ENCODE measurements at places on chromosomes 6 and 20. TPM values are rescaled to one million over a fixed set of nuclear protein-coding genes. Genes with fewer than 3 reads are reported as not detected.

The OOEP gene
- total RNA-seq: 0.52 TPM

The HLA-G gene
- total RNA-seq: 4.6 TPM

The HMGCLL1 gene
- not detected for total RNA-seq

The HLA-DQB1 gene
- total RNA-seq: 13.4 TPM

The LY6G6D gene
- total RNA-seq: not detected

The ZNF165 gene
- 0.97 TPM for total RNA-seq

The SLCO4A1 gene
- total RNA-seq: 79.4 TPM
